ENCODE measurements at places on chromosomes 11 and 22.
A peak's percentile ranks its signal among the peaks of the same experiment; 100 is the strongest.

GRCh38 chr11:21561581-21561980, 631.3 kb upstream of the ANO5 start:
- no peak for DNase-seq

- no peak for DNase-seq
Measured at GRCh38 chr11:15278128-15278527, 163.4 kb downstream of the INSC start.

DNA sequence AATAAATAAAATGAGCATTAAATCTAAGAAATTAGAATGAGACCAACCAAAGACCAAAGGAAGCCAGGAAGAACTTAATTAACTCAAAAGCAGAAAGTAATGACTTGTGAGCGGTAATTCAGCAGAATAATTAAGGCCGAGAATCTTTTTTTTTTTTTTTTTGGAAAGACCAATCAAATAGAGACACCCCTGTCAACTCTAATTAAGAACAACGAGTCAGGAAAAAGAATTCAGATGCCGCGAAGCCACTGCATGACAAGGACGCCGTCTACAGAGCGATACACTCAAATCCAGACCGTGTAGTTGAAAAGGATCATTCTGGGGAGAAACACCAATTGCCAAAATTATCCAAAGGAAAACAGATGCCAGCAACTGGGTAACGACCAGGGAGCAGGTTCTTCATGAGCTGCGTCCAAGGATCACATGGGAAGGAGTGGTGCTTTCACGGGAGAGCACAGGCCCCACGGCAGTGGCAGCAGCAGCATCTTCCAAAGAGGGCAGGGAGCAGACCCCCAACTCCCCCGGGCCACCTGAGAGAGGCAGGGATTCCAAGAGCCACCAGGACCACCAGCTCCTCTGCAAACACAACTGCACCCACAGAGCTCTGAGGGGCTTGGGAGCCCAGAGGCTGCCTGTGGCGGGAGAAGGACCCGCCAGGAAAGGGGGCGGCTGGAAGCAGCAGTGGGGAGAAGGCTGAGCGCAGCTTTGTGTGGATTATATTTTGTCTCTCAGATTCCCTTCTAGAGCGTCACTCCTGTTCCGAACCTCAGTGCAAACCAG, 469.8 kb downstream of the BRD1 start:
- DNase-seq: no peak

DNA sequence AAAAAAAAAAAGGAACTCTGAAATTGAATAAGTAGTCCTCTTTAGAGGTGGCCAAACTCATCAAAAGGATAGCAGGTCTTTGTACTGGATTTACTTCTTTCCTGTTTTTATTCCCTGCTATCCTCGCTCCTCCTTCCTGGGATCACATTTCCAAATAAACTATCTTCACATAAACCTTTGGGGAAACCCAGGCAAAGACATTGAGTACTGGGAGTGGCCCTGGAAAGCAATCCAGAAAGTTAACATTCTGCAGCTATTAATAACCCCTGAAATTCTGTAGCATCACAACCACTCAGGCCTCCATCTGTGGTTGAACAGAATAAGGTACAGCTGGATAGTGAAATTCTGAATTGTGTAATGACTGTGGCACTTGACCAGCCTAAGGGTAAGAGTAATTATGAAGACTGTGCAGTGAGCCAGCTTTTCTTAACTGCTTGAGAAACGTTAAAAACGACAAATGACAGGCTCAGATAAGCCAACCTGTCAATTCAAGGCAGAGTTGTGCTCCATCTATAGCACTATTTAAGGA, 58.8 kb downstream of the ISX start:
- DNase-seq: no peak

DNA sequence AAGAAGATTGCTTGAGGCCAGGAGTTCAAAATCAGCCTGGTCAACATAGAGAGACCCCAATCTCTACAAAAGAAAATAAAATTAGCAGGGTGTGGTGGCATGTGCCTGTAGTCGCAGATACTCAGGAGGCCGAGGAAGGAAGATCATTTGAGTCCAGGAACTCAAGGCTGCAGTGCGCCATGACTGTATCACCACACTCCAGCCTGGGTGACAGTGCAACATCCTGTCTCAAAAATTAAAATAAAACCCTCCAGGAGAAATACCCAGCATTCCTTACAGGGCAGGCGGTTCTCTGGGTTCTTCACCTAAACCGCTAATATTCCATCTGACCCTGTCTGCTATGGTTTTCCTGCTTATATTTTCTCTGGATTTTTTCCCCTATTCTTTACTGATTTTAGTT, 13.5 kb downstream of the TCF20 start:
- DNase-seq: no peak

DNA sequence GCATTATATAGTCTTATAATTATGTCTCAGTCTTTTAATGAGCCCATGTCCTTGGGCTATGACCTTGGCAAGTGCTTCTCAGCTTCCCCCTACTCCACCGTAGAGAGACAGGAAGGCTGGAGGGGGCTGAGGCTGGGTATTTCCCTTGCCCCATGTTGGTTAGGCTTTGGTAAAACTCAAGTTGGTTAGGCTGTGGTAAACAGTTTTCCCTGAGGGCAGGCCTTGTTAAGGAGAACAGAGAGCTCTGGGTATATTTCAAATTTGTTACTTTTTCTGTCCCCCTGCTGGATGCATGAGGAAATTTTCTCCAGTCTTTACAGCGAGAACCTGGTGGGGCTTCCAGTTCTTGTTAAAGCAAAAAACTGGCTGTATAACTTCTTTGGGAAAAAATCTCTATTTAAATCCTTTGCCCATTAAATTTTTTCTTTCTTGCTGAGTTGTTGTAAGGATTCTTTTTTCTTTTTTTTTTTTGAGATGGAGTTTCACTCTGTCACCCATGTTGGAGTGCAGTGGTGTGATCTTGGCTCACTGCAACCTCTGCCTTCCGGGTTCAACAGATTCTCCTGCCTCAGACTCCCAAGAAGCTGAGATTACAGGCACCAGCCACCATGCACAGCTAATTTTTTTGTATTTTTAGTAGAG, 12.2 kb upstream of the DCHS1 start:
- DNase-seq: no peak

GRCh38 chr22:37018815-37019308, 385 bp downstream of the TST start:
- no peak for DNase-seq

DNA sequence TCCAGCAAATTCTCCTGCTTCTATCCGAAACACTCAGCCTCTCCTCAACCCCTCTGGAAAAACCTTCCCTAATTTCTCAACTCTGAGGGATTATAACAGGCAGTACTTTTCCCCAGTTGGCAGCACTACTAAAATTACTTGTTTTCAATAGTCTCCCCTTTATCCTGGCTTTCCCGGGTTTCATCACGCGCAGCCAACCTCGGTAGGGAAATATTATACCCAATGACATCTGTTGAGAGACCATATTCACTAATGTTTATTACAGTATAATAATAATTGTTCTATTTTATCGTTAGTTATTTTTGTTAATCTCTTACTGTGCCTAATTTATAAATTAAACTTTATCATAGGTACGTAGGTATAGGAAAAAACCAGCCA, 330 bp upstream of the POLD3 start:
- no peak for DNase-seq

DNA sequence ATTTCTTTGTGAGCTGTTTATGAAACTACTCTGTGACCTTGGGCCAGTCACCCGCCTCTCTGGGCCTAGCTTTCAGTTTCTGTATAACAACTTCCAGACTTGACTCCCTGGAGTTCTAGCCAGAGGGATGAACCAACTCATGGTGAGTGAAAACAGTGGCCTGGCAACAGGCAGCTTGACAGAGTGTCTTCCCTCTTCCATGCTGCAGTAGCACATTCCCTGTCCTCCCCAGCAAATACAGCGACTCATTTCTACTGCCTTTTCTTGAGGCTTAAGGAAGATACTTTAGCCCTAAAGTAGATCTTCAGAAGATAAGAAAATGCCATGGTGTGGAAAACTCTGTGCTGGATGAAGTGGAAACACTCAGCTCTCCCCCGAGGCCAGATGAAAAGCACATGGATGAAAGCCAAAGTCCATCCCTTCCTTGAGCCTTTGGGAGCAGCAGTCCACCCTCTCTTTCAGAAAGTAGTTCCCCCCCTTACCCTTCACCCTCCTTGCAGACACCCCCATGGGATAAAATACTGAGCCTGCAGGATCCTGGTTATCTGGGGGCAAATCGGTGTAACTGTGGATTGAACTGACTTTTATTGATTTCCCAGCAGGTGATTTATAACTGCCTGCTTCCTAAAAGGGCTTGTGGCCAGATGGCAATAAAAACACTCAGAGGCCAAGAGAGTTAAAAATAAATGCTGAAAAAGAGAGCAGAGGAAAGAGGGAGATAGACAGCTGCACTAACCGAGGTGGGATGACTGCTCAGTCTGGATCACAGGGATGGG, 24.1 kb downstream of the IRAG1 start:
- no peak for DNase-seq

GRCh38 chr11:77126861-77127234, 1.2 kb upstream of the MYO7A start:
- no peak for DNase-seq

DNA sequence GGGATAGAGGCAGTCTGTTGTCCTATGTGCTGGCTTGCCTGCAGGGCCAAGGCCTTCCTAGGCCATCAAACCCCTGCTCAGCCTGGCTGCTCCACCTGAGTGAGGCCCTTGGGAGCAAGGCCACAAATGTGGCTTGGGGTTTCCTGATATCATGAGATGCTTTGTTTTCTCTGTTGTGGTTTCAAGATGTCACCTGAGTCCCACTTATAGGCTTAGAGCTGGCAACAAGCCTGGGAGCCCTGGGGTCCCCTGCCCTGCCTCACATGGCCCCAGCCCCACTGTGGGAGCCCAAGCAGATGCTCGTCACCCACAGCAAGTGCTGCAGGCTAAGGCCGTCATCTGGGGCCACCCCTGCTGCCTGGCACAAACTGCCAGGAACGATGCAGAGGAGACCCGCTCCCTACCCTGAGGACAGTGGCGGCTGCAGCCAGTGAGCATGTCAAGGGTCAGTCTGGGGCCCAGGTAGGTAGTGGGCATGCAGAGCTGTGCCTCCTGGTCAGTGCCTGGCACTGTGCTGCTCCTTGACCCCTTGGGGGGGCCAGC, 75.4 kb upstream of the KCNQ1OT1 start:
- DNase-seq: no peak

- no peak for DNase-seq
Measured at GRCh38 chr11:78019808-78020207, 3.3 kb downstream of the KCTD14 start.

DNA sequence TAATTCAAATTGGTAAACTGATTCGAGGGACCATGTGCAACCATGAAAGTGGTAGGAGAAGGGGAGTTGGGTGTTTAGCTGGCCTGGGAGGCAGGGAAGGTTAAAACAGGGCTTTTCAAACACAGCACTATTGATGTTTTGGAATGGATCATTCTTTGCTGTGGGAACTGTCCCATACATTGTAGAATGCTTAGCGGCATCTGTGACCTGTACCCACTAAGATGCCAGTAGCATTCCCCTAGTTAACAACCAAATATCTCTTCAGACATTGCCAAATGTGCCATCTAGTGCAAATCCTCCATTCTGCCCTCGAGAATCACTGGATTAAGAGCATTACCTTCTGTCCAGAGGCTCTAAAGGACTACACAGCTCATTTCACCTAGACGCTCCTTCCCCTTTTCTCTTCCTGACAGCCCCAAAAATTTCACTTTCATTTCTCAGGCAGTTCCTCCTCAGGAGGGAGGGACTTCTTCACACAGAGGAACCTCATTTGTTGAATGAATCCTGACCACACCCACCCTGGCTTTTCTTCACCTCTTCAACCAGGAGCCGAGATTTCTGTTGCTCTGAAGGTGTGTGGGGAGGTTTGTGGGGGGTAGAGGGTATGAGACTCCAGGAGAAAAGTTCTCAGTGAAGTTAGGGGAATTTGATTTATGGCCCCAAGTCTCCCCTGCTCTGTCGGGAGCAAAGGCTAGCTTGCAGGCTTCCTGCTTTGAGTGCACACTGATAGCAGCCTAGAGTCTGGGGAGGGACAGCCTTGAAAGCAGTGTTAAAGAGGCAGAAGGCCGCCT, at the start of gene TRIM34:
Gene TRIM34, plus strand, starts transcription at position 513 of the 791 bp plus-strand sequence. CDS start 7,331 bp downstream, outside the sequence.
- DNase-seq: peak; percentile 85

DNA sequence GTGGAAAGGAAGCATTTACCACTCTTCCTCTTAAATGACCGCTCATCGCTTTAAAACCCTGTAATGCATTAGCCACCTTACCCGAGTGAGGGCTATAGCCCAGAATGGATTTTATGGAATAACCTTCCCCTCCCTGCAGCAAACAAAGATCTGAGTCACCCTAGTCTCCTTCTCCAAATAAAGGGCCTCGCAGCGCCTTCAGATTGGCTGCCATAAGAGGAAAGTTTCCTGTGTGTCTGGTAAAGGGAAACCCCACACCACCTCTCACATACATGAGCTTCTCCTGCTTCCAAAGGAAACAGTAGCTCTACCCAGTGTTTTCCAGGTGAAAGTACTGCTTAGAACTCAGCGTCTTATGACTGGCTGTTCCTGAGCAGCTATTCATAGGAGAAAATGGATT, 47.8 kb downstream of the PPP2R1B start:
- DNase-seq: no peak

DNA sequence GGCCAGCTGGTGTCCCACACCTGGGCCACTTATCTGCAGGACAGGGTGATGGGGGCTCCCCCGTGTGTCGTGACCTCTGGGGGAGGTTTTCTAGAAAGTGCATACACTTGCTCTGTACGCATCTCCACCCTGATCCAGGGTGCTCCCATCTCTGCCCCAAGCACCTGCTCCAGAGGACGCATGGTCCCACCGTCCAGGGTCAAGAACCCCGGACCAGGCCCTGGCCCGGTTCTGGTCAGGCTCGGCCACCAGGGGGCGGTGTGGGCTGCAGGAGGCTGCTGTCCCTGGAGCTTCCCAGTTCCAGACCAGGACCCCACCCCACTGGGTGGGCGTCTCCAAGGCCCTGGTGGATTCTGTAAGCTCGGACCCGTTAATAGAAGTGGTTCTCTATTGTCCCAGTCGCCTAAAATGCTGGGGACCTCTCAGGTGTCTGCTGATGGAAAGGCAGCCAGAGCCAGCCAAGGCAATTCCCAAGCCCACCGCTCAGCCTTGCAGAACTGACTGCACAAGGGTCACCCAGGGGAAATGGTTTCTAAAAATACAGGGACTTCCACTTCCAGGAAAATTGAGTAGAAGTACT, 34.7 kb upstream of the SEPTIN5 start:
- peak; percentile 44 for DNase-seq

- DNase-seq: no peak
Measured at GRCh38 chr11:77784572-77784971, 36.0 kb downstream of the RSF1 start.

GRCh38 chr11:9639099-9639498, 24.8 kb upstream of the SWAP70 start:
- peak; percentile 64 for DNase-seq

DNA sequence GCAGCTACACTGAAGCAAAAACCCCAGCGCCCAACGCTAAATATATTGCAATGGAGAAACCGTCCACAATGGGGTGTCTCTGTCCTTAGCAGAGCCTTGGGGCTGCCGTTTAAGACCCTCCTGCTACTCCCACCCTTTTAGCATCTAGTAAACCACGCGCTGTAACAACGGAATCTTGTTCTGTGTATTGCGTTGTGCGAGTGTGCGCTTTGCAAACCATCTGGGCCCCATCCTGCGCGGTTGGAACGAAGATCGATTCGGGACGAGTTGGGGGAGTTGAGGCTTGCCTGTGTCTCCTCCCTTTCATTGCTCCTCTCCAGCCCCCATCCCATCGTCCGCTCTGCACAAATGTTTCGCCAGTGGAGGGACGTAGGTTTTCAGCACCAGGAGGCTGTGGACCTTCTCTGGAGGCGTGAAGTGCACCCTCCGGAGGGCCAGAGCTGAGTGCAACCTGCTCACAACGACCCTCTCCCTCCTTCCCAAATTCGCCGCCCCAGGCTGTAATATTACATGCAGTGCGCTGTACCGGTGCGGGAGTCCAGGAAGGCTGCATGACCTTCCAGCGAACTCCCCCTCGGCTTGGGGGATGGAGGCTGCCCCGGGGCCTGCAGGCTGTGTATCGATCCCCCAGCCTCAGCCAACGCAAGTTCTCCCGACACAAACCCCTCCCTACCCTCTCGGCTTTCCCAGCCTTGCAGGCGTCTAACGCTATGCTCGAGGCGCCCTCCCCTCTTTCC, 1.6 kb upstream of the KMT2A start:
- DNase-seq: no peak

Data from CD14-positive monocyte (primary cell).